ENCODE measurements at places on chromosomes 2 and 18.

- DNase-seq, result no peak
Measured at GRCh38 chr2:238498188-238498587, 71.5 kb downstream of the ASB1 start.

GRCh38 chr2:133415210-133415876 is 152.9 kb downstream of the NCKAP5 start:
- DNase-seq, result no peak

DNA sequence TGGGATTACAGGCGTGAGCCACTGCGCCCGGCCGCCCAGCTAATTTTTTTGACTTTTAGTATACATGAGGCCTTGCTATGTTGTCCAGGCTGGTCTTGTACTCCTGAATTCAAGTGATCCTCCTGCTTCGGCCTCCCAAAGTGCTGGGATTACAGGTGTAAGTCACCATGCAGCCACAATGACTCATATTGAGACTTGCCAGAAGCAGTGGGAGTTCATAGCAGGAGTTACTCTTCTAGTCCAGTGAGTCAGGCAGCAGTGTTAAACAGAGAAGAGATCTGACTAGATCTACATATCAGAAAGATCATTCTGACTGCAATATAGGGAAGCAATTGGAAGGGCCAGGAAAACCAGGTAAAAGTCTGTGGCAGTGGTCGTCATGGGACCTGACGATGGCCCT is 1.5 kb upstream of the FLACC1 start:
- DNase-seq, result no peak

- no peak for DNase-seq
Measured at GRCh38 chr2:103010751-103011150, 248.9 kb downstream of the TMEM182 start.

DNA sequence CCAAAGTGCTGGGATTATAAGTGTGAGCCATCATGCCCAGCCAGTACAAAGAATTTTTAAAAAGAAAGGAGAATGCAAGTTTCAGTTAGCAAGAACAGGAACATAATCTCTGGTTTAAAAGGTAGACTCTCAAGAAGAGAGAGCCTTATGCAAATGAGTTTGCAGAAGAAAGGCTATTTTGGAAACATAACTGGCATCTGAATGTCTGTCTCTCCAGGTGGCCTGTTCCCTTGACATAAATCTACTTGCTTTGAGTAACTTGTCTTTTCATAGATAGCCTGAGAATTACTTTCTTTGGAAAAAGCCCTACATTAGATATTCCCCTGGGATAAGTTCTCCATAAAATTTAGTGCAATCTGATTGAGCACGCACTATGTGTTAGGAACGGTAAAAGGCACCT is 109.6 kb downstream of the ICOS start:
- no peak for DNase-seq

DNA sequence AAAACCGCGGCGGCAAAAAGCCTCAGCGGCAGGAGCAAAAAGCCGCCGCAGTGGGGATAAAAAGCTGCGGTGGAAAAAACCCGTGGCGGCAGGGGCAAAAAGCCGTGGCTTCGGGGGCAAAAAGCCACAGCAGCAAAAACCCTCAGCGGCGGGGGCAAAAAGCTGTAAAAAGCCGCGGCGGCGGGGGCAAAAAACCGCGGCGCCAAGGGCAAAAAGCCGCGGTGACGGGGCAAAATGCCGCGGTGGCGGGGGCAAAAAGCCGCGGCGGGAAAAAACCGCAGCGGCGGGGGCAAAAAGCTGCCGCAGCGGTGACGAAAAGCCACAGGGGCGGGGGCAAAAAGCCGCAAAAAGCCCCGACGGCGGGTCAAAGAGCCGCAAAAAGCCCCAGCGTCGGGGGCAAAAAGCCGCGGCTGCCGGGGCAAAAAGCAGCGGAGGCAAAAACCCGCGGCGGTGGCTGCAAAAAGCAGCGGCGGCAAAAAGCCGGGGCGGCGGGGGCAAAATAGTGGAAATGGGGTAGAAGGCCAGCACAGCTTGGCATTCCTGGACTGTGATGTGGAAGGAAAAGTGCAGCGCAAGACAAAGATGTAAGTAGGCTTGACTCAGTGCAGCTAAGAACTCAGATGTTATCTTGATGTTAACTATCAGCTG is 151.8 kb downstream of the ANKRD30BL start:
- no peak for DNase-seq

DNA sequence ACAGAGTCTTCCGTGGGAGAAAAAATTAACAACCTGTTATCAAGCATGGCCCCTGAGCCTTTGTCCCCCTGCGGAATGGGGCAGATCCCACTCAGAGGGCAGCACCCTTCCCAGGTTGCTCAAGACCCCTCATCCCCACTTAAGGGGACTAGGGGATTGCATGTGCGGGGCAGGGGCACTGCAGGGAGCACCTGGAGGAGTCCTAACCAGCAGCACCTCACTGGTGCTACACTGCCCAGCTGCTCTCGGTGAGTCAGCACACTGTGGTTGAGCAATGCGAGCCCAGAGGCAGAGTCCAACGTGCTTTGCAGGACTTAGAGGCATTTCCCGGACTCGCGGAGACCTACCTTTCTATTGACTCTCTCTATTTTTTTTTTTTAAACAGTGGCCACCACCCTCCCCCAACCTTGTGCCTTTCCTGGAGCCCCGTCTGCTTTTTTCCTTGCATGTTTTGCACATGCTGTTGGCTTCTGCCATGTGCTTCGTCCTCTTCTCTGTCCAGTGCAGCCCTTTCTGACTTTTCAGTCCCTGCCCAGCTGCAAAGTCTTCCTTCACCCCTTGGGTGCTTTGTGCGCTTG is 74.0 kb downstream of the IL1R2 start:
- DNase-seq, result no peak

DNA sequence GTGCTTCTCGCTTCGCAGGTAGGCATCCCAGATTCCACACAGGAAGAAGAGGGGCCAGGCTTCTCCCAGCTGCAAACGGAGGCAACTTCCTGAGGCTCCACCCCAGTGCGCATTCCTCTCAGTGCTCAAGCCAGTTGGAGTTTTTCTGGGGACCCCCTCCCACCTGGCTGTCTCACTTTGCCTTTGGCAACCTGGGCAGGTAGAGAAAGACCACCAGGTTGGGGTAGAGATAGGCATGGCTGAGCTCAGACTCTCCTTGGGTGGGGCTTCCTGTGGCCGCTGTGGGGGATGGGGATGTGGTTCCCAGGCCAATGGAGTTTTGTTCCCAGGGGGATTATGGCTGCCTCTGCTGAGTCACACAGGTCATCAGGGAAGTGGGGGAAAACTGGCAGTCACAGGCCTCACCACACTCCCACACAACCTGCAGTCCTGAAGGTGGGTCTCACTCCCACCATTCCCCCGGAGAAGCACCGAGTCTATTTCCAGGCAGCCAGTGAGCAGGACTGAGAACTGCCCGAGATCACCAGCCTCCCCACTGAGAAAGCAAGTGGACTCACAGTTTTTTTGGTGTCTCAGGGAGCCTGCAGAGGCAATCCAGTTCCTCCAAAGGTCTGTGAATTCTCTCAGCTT is 38.1 kb downstream of the SLC39A10 start:
- DNase-seq, result no peak

GRCh38 chr2:13230221-13230620 is 513.5 kb downstream of the TRIB2 start:
- DNase-seq, result no peak

GRCh38 chr2:40228310-40228709 is 223.6 kb downstream of the SLC8A1 start:
- no peak for DNase-seq

- DNase-seq, result no peak
Measured at GRCh38 chr2:204472375-204472774, 72.9 kb upstream of the PARD3B start.

DNA sequence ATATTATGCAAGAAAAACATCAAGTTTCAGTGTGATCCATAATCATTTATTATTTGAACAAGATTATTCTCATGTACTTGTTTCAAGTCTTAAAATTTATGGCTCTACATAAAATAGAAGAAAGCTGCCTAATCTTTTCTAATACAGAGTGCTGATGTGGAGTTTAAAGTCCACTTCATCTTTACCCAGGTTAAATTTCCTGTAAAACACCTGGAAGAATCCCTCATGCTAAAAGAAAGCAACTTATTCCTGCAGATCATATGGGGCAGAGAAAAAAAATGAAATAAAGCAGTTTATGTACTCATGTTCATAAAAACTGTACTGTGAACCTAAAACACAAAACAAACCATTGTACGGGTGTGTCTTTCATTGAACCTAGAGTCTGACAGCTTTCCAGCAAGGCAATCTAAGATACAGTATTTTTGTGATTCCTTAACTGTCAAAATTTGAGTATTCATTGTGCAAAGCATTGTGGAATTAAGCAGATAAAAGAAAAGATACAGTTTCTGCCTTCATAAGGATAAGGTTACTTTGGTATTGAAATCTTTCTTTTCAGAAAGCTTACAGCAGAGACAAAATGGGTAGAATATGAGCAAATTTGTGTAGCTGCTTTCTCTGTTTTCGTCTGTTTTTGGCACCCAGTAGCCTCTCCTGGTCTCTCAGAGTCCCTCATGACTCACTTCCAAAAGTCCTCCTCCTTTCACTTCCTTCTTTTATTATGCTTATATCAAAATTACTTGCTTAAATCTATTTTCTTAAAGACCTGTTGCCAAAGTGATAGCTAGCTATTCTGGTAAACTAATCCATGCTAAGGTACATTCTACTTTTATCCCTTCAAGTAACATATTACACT is 26.9 kb upstream of the GLS start:
- no peak for DNase-seq

DNA sequence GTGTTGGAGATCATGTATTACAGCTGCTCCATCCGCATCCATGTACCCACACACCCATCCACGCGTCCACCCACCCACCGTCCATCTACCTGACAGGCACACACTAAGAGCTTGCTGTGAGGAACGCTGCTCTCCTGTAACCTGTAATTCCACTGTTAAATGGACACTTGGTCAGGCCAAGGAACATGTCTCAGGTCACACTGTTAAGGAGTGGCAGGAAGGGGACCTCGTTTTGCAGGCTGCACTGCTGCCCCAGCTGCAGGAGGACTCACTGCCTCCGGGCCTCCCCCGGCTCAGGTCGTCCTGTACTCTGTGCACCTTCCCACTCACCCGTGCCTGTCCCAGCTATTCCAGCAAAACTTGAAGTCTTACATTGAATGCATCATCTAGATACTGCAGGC is 170.5 kb downstream of the EIPR1 start:
- DNase-seq, result no peak

GRCh38 chr2:227871375-227871791 is at the start of gene DAW1:
TSS of gene DAW1 (plus strand) at chr2:227871631. CDS start at chr2:227871690, 59 bp downstream.
- no peak for DNase-seq

- DNase-seq, result no peak
Measured at GRCh38 chr2:12816379-12817306, 99.9 kb downstream of the TRIB2 start.

DNA sequence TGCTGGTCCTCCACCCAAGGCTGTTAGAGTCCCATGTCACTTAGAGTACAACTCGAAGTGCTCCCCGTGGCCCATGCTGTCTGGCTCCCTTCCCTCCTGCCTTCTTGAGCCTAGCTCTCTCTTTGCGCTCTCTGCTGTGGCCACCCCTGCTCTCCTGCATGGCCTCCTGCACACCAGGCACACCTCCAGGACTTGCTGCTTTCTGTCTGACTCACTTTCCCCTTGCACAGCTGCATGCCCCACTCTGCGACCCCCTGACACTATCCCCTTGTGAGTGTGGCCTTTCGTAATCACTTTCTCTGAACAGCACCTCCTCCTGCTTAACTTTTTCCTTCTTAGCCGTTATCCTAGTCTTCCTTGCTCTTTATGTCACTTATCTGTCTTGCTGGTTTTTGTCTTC is 343.6 kb downstream of the TGIF1 start:
- no peak for DNase-seq

- DNase-seq, result no peak
Measured at GRCh38 chr18:66457245-66457644, 146.6 kb downstream of the CDH19 start.

- DNase-seq, result no peak
Measured at GRCh38 chr18:60067426-60068210, 167.8 kb downstream of the PMAIP1 start.

GRCh38 chr2:2524348-2524941 is 193.4 kb upstream of the MYT1L start:
- no peak for DNase-seq

DNA sequence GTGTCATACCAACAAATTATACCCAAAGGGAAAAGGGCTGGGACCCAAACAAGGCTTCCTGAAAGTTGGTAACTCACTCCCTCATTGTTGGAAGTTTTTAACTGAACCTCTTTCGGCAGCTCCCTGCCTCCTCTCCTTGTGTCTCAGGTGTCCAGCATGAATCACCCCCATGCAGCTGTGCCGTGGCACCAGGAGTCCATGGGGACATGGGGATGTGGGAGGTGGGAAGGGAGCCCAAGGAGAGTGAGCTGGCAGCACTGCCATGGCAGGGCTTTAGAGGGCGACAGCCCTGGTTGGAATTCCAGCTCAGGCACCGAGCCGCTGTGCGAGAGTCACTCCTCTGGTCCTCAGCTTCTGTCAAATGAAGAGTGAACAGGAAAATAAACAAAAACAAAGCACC is 12.5 kb upstream of the GYPC start:
- DNase-seq, result no peak

DNA sequence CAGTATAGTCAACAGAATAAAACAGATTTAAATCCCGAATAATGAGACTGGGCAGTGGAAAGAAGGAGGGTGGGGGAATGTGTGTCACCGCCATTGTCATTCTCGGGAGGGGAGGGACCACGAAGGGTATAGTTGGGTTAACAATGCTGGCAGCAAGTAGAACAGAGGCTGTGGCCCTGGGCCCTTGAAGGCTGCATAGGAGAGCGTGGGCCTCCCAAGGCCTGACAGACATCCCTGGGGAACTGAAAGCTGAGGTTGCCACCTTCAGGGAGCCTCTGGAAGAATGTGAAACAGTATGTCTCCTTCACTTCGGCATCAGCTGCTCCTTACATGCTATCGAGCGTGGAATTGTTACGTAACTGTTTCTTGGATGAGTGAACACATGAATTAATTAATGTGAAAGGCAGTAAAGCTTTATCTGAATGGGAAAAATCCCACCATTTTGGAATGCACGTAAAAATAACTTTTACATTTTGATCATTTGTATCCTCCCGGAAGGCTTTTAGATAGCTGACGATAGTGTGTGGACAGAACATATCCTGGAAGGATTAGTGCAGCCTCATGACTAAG is 92.8 kb upstream of the TTC39C start:
- no peak for DNase-seq

DNA sequence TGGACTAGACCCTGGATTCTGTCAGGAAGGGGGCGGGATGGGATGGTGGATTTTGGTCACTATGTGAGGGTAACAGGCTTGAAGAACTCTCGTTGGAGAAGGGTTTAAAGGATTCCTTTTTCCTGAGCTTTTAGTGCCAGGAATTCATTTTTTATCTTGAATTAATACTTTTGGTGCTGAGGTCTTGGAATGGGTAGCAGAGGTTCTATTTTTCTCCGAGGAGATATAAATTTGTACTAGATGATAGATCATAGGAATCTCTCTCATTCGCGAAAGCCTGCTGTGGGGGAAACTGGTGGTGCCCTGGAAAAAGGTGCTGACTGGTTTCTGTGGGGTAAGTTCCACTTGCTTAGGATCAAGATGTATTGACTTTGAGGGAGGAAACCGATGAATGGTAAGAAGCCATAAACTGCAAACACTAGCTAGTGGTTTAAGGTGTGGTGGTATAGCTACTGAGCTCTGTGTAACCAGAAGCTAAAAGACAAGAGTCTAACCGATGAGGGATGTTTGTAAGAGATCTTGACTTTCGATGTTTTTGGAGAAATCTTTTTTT is 706 bp downstream of the AGPS start:
- DNase-seq, result no peak

Measured in LNCaP clone FGC (cell line).